ENCODE measurements at places on chromosomes 3 and 15.

GRCh38 chr3:113912552-113913236 is 35.1 kb upstream of the ZDHHC23 start:
- peak; percentile 77 for DNase-seq

DNA sequence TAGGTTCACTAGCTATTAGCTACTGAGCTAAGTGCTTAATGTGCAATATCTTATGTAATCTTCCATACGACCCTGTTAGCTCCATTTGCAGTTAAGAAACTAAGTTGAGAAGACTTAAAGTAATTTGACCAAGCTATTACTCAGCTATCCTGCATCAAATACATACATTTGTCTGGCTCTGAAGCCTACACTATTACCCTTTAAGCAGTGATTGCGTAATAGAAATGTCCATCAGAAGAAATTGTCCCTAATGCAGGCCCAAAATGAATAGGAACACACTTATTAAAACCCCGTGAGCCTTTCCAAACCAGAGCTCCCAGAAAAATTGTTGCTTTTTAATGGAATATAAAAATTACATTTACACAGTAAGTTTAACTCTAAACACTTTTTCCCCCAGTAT is 5.3 kb upstream of the MYO1E start:
- DNase-seq: no peak

- no peak for DNase-seq
Observed at GRCh38 chr15:99127773-99128172, 22.9 kb downstream of the SYNM start.

DNA sequence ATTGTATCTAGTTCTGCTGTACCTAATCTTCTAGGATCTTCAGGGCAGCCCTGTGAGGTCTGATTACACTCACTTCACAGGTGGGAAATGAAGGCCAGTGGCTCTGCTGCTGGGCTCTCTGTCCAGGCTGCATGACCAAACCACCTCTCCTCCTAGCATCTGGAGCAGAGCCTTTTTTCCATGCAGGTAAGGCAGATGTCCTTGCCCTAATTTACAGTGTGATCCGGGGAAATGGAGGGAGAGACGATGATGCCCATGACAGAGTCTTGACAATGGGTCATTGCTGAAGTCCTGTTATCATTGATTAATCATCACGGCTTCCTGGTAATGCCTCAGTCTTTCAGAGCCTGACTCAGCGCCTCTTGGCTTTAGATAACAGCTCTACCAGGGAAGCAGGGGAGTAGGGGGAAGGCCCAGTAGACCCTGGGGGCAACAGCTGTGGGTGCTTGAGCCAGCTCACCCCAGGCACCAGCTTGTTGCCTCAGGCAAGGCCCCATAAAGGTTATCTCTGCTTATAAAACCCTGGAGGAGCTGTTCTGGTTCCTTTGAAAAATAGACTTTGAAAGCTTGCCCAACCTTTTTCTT is 153.4 kb downstream of the GABRG3 start:
- peak; percentile 26 for DNase-seq

DNA sequence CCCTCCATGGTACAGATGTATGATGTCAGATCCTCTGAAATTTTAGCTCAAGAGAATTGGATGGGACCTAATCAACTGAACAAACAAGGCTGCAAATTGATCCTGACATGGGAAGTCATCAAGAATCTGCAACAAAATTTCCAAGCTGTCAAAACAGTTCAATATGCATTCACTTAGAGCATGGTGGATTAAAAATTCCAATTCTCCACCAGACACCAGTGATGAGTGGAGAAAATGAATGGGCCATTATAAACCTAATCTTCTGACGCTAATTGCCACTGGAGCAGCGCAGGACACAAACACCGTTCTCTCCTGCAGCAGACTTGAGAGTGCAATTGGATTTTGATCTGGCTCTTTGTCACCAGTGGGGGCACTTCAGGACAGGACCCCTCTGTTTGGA is 94.2 kb downstream of the MINAR1 start:
- DNase-seq: no peak

DNA sequence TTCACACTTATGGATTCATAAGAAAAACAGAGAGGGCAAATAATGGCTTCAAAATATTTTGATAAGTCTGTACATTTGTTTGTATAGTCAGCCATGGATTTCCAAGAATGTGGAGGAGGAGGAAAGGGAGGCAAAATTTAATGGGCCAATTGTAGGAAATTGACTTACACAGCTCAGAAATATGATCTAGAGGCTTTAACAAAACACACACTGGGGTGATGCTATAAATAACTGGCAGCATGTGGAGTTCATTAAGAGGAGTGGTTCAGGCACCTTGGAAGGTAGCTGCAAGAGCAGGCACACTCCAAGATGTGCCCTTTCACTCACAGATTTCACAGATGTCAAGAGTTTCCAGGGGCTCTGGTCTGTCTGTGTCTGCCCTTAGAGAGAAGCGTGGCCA is 193.4 kb upstream of the RASGRP1 start:
- no peak for DNase-seq

DNA sequence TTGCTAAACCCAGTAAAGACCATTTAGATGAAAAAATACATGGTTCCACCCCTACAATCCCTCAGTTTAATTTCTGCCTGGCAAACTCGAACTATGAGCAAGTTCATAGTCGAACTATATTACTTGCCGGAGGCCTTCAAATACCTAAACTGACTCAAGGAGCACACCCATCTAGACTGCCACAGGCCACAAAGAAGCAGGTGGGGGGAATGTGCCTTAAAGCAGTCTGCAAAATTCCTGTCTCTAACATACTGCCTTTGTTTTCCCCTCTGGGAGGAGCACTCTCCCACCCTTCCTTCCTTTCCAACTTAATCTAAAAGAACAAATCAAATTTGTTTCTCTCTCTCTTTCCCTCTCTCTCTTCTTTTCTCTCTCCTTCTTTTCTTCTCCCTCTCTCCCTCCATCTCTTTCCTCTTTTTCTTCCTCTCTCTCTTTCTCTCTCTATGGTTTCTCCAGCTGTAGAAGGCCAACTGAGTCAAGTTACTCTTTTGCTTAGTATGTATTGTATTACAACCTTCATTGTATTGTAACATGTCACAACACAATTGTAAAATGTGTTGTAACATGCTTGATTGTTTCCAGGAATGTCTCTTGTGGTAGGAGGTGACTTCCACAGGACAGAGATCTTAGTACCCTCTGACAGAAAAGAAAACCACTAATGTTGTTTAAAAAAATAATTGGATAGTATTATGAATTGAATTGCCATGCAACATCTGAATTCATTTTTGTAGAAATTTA is 496.3 kb downstream of the ROBO2 start:
- DNase-seq: no peak

- DNase-seq: peak; percentile 52
Observed at GRCh38 chr3:151282921-151283320, 4.6 kb upstream of the P2RY14 start.

- peak; percentile 81 for DNase-seq
Observed at GRCh38 chr3:77254967-77255831, 215.3 kb downstream of the ROBO2 start.
